CD8-positive, alpha-beta memory T cell (primary cell): ENCODE measurements at places on chromosomes 1 and 21. TPM values are rescaled to one million over a fixed set of nuclear protein-coding genes. Genes with fewer than 3 reads are reported as not detected.

Gene NCF2
- total RNA-seq, result 4.6 TPM

Gene TFAP2E
- 0.69 TPM for total RNA-seq

Gene S100A9
- total RNA-seq, result 2.3 TPM

Gene PAPPA2
- total RNA-seq, result 0.55 TPM

Gene PADI1
- not detected for total RNA-seq

Gene ATP8B2
- total RNA-seq, result 71.7 TPM

Gene EDN2
- total RNA-seq, result not detected

- DNase-seq, result no peak
These were observed 5.6 kb upstream of the ARF1 start for GRCh38 chr1:228076796-228077430.

GRCh38 chr1:113951719-113952118 lies 22.6 kb downstream of the HIPK1 start:
- DNase-seq, result no peak

GRCh38 chr1:100671601-100672000 lies 47.9 kb upstream of the VCAM1 start:
- no peak for DNase-seq

- DNase-seq, result no peak
These were observed 16.9 kb downstream of the AGO1 start for GRCh38 chr1:35899941-35900340.

- no peak for DNase-seq
These were observed 310.8 kb downstream of the RYR2 start for GRCh38 chr1:237352747-237353146.

- no peak for DNase-seq
These were observed 80.4 kb downstream of the KCND3 start for GRCh38 chr1:111909030-111909429.

- no peak for DNase-seq
These were observed 717.5 kb downstream of the RWDD3 start for GRCh38 chr1:95951371-95952102.

DNA sequence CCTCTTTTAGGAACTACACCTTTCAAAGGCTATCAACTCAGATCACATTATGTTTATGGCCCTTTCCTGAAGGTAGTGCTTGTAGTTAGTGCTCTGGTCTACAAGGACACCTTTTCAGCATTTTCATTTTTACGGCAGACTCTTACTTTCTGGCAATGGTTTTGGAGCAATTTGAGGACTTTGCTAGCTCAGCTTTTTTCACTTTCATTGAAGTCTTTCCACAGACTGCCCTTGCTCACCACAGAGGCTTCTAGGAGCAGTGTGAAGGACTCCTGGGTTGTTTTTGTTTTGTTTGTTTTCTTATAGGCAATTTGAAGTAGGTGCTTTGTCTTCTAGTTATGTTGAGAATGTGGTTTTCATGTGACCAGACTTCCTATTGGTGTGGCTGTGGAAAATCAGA lies 43.1 kb downstream of the CD55 start:
- DNase-seq, result no peak

GRCh38 chr1:24470592-24470991 lies 32.0 kb upstream of the RCAN3 start:
- DNase-seq, result no peak
